ENCODE measurements at places on chromosomes 5 and 9. TPM values are rescaled to one million over a fixed set of nuclear protein-coding genes. Genes with fewer than 3 reads are reported as not detected.

Gene FGF1
- not detected for total RNA-seq

DNA sequence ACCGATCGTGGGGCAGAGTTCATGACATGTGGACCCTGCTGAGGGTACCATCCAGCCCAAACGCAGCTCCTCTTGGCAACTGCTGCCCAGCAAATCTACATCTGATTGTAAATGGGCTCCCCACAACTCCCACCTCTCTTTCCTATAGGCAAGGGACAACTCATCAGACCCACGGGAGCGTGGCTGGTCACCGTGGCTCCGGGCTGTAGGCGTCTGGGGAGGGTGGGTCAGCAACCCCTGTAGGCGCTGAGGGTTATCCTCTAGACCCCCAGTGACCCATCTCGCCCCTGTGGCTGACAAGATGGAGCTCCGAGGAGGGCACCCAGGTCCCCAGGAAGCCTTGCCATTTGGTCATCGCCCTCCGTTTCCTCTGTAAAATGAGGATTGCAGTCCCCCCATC, 122.4 kb downstream of the ZNF354C start:
- no peak for DNase-seq

DNA sequence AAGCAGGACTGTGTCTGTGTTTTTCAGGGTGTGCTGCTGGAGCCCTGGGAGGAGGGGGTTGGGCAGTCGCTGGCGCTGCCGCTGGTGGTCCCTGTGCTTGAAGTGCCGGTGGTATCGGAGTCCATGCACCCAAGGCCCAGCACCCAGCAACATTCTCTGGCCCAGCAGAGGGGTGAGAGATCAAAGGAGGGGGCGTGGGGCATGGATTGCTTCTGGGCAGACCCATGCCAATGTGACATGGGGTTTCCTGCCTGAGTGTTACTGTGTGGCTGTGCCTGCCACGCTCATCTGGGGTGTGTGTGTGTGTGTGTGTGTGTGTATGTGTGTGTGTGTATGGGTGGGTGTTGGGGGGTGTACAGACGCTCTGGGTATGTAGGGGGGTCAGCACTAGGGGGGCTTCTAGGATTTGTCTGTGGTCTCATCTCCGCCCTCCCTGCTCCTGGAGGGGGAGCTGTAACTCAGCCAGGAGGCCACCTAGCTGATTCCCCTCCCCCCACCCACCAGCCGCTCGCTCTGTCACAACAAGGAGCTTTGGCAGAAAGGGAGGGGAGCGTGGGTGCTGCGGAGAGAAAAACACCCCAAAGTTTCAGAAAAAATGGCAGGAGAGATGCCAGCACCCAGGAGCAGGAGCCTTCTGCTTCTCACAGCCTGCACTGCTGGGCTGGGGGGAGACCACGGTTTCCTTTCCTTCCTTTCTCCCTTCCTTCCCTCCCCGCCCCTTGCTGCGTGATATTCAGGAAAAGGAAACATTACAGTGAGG, 35.9 kb upstream of the HSPA9 start:
- peak; percentile 16 for DNase-seq

- no peak for DNase-seq
Observed at GRCh38 chr5:118008779-118009178, 979.6 kb downstream of the DTWD2 start.

DNA sequence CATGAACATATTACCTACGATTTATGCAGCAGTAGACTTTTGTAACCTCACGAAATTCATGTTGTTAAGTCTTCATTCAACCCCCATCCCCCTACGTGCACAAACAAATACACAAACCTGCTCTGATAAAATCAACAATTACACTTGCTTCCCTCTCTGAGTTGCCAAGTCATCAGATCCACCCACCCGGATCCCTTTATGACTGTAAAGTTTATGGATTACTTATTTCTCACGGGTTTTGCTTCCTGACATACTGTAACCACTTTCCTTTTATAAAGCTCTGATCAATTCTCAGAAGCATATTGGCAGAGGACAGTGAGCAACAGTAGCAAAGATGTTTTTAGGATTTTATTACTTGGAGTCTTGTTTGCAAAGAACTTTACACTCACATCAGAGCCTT, 70.5 kb downstream of the MLLT3 start:
- peak; percentile 60 for DNase-seq

- no peak for DNase-seq
Observed at GRCh38 chr9:27475057-27475595, 49.0 kb upstream of the IFNK start.

DNA sequence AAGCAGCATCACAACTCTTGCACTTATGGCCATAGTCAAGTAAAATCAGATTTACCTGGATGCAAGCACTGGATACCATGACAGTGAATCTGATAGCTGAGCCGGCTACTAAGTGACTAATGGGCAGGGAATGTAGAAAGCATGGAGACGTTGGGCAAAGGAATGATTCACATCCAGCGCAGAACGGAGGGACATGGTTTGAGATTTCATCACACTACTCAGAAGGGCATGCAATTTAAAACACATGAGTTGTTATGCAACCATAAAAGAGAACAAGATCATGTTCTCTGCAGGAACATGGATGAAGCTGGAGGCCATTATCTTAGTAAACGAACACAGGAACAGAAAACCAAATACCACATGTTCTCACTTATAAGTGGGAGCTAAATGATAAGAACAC, 169.1 kb upstream of the PIK3R1 start:
- DNase-seq, result no peak

DNA sequence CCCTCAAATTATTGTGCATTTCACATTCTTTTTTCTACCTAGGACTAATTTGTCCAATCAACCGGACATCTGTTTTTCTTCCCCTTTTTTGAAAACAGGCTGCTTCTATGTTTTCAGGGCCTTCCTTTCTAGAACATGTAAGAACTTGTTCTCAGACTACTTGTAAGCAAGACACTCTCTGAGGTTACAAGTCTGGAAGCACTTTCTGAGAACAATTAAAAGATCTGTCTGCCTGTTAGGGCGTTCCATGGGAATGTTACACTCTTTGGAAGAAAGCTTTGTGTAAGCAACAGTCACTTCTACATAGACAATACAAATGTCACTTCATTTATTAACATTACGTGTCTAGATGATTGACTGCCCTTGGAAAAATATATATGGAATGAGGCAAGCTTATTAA, 50.9 kb upstream of the HSPB3 start:
- no peak for DNase-seq

DNA sequence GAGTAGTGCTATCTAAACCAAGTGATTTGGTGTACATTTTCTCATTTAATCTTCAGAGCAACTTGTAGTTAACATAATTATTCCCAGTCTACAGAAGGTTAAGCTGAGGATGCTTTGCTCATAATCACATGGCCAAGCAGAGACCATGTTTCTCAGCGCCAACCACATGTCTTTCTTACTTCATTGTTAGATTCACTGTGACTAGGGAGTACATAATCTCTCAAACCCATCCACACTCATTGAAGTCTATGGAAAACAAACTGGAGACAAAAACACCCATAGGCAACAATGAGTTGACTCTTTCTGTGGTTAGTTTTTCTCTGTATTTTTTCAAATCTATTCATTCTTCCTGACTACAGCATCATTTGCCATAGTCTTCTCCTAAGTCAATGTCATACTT, 281.7 kb upstream of the PTGER4 start:
- no peak for DNase-seq

- DNase-seq, result no peak
Observed at GRCh38 chr9:100350188-100350587, 2.6 kb downstream of the TEX10 start.

DNA sequence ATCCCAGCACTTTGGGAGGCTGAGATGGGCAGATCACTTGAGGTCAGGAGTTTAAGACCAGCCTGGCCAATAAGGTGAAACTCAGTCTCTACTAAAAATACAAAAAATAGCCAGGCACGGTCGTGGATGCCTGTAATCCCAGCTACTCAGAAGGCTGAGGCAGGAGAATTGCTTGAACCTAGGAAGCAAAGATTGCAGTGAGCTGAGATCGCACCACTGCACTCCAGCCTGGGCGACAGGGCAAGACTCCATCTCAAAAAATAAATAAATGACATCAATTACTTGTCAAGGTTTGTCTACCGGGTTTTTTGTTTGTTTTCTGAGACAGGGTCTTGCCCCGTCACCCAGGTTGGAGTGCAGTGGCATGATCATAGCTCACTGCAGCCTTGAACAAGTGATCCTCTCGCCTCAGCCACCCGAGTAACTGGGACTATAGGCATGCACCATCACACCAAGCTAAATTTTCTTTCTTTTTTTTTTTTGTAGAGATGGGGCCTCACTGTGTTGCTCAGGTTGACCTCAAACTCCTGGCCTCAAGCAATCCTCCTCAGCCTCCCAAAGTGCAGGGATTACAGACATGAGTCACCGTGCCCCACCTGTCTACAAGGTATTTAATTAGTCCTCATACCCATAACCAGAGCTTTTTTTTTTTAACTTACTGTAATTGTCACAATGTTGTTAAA, 64.9 kb downstream of the SUSD1 start:
- no peak for DNase-seq

GRCh38 chr5:172568308-172568910, 72.7 kb upstream of the NEURL1B start:
- DNase-seq, result no peak

Gene RANBP3L
- total RNA-seq, result not detected

GRCh38 chr9:105295986-105296385, 51.5 kb downstream of the SLC44A1 start:
- no peak for DNase-seq

Gene ADAMTSL1
- total RNA-seq, result not detected

DNA sequence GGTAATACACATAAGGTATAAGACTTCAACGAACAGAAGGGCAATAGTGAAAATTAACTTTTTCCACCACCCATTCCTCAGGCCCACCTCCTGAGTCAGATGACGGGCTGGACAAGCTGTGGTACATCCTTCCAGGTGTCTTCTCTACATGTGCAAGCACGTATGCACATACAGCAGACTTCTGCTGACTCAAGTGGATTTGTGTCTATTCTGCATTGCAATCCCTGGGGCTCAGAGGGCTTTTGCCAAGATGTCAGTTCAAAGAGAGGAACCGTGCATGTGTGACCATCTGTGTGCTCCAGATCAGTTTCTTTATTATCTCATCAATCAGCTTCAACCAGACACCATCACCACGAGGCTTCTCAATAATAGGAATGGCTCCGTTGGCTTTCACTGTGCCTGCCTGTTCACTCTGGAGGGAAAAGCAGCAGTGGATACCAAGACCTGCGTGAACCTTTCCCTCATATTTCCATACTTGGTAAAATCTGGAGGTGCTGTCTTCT, 288.4 kb downstream of the MTRR start:
- no peak for DNase-seq

Gene IFNA2
- not detected for total RNA-seq

DNA sequence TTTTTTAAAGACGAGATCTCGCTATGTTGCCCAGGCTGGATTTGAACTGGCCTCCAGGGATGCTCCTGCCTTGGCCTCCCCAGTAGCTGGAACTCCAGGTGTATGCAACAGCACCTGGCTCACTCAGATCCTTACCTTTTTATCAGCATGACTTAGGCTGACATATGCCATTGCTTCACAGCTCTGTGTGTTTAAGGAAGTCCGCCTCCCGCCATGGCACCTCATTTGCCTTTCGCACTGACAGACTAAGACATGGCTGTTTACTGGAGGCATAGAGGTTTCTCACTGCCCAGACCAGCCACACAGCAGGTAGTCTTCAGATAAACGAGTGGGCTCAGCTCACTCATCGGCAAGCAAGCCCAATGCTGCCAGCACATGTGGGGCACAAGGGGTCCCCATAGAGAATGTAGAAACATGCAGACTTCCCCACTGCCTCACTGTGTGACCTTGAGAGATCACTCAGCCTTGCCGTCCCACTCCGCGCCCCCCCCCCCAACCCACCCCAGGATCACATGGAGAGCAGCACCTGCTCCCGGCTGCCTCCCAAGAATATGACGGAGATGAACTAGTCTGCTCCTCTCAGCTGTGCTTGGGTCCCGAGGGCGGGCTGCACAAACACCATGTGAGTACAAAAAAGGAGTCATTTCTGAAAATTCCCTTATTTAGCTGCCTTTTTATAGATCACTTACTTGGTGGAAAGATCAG, 62.8 kb downstream of the DCP2 start:
- DNase-seq, result no peak

DNA sequence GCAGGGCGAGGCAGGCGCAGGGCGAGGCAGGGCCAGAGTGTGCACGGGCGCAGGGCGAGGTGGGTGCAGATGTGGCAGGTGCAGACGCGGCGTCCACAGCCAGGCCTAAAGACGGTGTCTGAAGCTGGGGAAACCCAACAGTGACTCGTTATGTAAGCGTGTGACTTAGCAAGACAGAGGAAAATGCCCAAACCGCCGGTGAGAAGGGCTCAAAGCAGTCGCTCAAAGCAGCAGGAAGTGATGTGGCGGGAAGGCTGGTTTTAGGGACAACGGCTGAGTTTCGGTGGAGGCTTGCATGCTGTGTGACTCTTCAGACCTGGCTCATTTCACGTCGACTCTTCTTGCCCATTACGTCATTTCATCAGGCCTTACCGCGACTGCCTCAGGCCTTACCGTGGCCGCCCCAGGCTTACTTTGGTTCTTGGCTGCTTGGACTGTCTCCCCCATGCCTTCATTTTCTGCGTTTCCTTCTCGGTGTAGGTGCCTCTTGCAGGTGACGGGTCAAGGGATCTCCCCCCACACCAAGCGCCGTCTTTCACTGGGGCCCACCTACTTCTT, 50.5 kb upstream of the EXOC3 start:
- peak; percentile 49 for DNase-seq

DNA sequence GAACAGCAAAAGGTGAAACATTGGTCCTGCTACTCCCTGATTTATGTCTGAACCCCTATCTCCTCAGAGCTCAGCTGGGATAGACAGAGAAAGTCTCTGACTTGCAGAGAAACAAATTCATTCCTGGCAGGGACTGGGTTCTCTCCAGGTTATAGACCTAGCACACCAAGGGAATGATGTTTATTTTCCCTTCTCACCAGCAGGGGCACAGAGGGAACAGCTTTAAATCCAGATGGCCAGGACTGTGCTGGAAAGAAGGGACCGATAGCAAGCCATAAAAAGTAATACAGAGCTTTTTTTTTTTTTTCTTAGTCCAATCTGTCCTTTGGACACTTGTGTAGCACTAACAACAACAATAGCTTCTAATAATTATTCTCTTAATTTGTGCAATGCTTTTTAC, 141.1 kb upstream of the C9orf72 start:
- no peak for DNase-seq

Gene DEPDC1B
- 2.0 TPM for total RNA-seq

GRCh38 chr9:129863059-129863690, 27.9 kb downstream of the USP20 start:
- peak; percentile 91 for DNase-seq

- DNase-seq, result peak; percentile 55
Observed at GRCh38 chr9:133994353-133995011, 2.4 kb upstream of the VAV2 start.

- no peak for DNase-seq
Observed at GRCh38 chr9:11618241-11618805, 1005.5 kb upstream of the PTPRD start.

Gene MFAP3
- total RNA-seq, result 15.2 TPM

- peak; percentile 42 for DNase-seq
Observed at GRCh38 chr5:146662229-146662628, 146.2 kb upstream of the GPR151 start.

Gene CACNA1B
- total RNA-seq, result not detected

All from CD4-positive, CD25-positive, alpha-beta regulatory T cell (primary cell).